Natural killer cell (primary cell): ENCODE measurements at places on chromosomes 1 and 21.

- no peak for DNase-seq
These were observed 41.1 kb downstream of the SLC35F3 start for GRCh38 chr1:233945573-233945972.

GRCh38 chr21:44356636-44357035 is 3.2 kb downstream of the TRPM2 start:
- DNase-seq, result no peak

GRCh38 chr1:54566438-54567141 is 18.6 kb downstream of the ACOT11 start:
- DNase-seq, result no peak

DNA sequence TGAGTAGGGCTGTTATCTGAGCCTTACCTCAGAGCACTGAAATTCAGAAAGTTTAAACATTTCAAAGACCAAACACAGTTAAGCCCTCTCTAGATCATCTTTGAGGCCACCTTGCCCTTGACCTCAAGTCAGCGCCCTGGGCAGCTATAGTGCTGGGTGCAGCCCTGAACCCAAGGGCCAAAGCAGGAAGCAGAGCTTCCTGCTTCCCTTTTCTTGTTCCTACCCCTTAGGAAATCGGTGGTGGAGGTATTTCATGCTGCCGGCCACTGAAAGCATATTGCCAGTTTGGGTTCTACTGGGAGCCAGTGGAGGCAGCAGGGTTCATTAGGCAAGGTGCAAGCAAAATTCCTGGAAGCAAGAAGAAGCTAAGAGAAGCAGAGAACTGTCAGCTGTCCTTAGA is 26.1 kb downstream of the CD244 start:
- no peak for DNase-seq

GRCh38 chr1:214337511-214337910 is 56.6 kb downstream of the SMYD2 start:
- no peak for DNase-seq

DNA sequence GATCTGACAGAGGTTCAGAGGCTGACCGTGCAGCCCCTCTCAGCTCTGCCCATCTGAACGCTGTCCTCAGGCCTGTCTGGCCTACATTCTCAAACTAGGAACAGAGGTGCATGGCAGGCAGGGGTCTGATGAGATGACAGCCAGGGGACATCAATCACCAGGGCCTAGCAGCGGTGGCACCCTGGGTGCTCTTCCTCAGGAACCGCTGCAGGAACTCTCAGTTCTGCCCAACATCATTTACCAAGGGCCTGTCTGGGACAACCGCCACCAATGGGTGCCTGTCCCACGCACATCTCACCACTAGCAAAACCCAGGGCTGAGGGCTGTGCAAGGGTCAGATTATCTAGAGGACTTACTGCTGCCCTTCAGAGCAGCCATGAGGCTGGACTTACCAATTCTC is 245.7 kb downstream of the TOMM20 start:
- DNase-seq, result no peak

DNA sequence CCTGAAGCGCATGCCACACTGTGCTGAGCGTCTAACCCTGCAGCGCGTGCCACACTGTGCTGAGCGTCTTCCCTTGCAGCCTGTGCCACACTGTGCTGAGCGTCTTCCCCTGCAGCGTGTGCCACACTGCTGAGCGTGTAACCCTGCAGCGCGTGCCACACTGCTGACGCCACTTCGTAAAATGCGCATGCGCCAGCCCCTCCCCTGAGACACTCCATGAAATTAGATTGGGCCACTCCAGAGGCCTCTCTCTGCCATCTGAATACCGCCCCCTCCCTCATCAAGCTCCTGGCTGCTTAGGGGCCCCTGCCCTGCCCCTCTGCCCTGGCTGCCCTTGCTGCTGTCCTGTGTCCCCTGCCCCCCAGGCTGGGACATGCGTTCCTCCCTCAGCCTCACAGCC is 84.8 kb downstream of the POFUT2 start:
- DNase-seq, result no peak

GRCh38 chr1:2936559-2937515 is 84.4 kb upstream of the ACTRT2 start:
- DNase-seq, result no peak

- no peak for DNase-seq
These were observed 49.4 kb downstream of the DYRK1A start for GRCh38 chr21:37415939-37416338.

GRCh38 chr1:68355614-68356013 is 94.1 kb downstream of the RPE65 start:
- DNase-seq, result no peak

DNA sequence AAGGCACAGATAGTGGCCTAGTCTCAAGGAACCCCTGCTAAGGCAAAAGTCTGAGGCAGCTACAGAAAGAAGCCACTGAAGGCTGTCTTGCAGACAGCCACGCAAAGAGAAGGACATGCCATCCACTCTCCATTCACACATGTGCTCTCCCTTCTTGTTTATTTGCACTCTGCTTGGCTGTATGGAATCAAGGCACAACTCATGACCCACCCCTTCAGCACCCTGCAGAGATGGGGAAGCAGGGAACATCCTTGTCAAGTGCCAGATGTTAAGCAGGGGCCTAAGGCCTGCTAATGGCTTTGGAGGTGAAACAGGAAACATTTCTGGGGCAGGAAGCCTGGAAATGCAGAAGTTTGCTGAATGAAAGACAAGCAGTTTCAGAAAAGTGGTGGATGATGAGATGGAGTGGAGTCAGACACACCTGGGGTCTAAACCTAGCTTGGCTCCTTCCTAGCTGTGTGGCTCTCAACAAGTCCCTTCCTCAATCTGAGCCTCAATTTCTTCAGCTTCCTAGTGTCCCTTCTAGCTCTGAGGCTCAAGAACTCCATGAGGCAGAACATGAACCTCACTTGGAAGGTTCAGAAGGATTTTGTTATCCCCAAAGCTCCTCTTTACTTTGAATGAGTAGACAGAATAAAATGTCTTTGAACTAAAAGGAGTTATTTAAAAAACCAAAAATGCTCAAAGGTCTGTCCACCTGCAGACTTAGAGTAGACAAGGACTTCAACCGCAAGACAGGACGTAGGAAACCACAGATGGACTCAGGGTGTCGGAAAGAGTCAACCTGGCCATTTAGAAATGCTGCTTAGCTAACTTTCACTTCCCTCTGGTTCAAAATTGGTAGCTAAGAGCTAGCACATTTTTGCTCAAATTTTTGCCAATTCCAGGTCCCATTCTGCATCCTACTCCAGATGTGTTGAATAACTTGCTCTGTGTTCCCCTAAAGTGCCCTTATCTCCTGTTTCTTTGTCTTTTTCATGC is 283.1 kb downstream of the PLPP3 start:
- DNase-seq, result no peak

DNA sequence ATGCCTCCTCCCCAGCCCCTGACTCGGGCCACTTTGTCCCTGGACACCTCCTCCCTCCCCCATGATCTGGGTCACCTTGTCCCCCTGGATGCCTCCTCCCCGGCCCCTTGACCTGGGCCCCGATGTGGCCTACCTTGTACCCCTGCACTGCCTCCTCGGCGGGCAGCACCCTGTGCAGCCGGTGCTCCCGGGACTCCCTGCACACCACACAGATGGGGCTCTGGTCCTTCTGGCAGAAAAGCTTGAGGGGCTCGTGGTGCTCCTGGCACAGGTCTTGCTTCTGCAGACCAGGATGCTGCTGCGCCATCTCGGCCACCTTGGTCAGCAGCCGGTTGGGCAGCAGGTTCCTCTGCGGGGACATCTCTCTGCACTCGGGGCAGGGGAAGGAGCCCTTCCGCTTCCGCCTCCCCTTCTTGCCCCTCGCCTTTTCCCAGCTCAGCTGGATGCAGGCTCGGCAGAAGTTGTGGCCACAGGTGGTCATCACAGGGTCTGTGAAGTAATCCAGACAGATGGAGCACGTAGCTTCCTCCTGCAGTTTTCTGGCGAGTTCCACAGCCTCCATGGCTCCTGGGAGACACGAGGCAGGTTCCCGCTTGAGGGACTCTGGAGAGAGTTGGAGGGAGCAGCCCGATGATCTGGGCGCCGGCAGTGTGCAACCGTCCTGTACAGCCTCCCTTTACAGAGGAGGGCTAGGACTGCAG is 2.0 kb downstream of the TRIM17 start:
- no peak for DNase-seq

DNA sequence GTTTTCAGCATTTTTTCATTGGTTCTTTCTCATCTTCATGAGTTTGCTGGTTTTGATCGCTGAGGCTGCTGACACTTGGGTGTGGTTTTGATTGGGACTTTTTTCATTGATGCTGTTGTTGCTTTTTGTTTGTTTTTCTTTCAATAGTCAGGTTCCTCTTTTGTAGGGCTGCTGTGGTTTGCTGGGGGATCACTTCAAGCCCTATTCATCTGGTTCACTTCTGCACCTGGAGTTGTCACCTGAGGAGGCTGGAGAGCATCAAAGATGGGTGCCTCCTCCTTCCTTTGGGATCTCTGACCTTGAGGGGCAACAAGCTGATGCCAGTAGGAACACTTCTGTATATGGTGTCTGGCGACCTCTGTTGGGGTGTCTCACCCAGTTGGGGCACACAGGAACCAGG is 1279.9 kb upstream of the TMPRSS15 start:
- DNase-seq, result no peak

GRCh38 chr21:44354775-44355771 is 1.7 kb downstream of the TRPM2 start:
- DNase-seq, result no peak

DNA sequence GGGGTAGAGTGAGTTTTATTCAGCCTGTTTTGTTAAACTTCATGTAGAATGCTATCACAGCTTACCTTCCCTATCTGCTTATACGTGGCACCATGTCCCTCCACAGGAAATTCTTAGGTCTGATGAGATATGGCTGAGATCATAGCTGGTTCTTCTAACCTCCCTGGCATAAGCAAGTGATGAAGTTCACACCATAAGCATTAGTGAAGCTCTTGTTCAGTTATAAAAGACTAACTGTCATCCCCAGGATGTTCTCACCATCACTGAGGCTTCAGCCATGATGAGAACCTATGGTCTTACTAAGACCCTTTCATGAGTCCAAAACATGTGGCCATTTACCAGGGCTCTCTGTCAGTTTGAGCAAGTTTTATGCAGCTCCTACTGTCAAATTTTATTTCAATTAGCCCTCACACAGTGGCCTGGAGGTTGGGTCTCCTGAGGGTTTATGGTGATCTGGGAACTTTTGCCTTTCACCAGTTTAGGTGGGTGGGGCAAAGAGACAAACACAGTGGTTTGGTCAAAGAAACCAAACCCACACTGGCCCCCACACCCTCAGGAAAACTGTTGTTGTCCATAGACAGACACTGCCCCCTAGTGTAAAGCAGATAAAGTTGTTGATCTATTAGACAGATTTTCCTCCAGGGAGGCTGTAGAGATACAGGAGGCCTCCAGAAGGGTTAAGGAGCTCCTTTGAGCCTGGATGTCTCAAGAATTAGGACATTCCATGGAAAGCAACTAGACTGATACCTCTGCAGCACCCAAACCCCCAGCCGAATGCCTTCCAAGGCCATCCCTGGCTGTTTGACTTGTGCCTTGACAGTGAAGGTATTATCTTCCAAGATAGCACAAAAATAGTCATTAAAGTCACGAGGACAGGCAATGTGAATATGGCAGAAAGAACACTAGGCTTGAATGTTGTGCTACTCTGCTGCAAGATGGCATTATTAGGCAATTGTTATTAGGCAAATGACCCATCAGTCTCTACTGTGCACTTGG is 5.0 kb downstream of the SLC22A15 start:
- peak; percentile 51 for DNase-seq

DNA sequence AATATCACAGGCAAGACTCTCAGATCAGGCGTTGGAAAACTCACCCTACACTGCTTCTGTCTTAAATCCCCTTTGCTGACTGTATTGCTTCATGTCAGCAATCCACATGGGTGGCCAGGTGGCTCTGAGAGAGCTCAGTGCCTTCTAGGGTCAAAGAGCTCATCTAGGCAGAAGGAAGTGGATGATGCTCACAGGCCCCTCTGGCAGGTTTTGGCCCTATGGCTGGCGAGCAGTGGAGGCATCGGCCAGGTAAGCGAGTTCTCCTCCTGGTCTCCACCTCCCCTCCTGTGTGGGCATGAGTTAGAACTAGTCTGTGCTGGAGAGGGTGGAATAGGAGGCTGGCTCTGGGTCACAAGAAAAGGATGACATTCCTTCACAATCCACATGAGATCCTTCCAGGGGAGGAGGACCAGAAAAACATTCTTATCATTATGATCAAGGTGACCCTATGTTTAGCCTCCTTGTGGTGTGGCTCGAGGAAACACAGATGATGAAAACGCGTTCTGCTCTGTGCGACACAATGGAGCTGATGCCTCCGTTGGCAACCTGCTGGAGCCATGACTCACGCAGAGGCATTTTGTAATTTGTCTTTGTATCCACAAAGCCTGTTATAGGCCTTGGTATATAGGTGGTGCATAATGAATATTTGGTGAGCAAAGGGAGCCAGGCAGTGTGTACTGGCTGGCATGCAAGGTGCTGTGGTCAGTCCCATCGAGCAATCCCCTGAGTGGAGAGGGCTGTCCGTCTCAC is 264.6 kb upstream of the RAB4A start:
- DNase-seq, result no peak

GRCh38 chr1:23525558-23526250 is 5.3 kb downstream of the E2F2 start:
- DNase-seq, result no peak

DNA sequence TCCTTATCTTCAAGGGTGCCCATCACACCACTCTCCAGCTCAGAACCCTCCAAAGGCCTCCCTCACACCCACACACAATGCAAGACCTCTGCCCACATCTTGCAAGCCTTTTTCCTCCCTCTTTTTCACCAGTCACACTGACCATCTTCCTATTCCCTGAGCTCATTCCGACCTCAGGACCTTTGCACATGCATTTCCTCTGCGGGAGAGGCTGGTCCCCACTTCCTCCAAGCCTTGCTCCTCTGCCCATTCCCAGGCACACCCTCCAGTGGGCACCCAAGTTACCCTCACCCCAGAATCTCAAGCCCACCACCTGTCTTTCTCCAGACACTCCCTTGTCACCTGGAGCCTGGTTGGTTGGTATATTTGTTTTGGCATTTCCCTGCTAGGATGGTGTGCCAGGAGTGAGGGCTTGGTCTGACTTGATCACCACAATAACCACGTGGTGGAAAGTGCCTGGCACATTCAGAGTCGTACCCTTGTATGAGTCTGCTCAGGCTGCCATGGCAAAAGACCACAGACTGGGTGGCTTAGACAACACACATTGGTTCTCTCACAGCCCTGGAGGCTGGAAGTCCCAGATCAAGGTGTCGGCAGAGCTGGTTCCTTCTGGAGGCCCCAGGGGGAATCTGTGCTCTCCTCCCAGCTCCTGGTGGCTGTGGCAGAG is 13.2 kb downstream of the MX2 start:
- DNase-seq, result no peak

- no peak for DNase-seq
These were observed 356.4 kb upstream of the PLXNA2 start for GRCh38 chr1:208600456-208601190.
